Mesangial cell (primary cell): ENCODE measurements at places on chromosomes 5 and 9. TPM values are rescaled to one million over a fixed set of nuclear protein-coding genes. Genes with fewer than 3 reads are reported as not detected.

PCDHA11 gene
- total RNA-seq: 0.16 TPM in 1 of 2 replicates, not detected in the other

EPB41L4B gene
- total RNA-seq: 0.49 and 0.76 TPM in 2 replicates

PCDHB5 gene
- 0.33 and 1.5 TPM in 2 replicates for total RNA-seq

C8G gene
- total RNA-seq: not detected in 2 replicates

PIGO gene
- total RNA-seq: 27.8 and 29.3 TPM in 2 replicates

PRRC2B gene
- total RNA-seq: 94.7 and 196 TPM in 2 replicates

CLTA gene
- total RNA-seq: 333 and 341 TPM in 2 replicates

NR6A1 gene
- total RNA-seq: 0.49 and 0.51 TPM in 2 replicates

DROSHA gene
- total RNA-seq: 30.8 and 34.7 TPM in 2 replicates

SLC1A1 gene
- total RNA-seq: 10.3 and 10.6 TPM in 2 replicates

ISOC1 gene
- total RNA-seq: 11.7 and 19.4 TPM in 2 replicates

PCDHGC4 gene
- 0.38 and 0.81 TPM in 2 replicates for total RNA-seq

CD72 gene
- total RNA-seq: 0.49 and 3.3 TPM in 2 replicates

MEGF10 gene
- total RNA-seq: 1.1 and 6.8 TPM in 2 replicates

GPRIN1 gene
- total RNA-seq: 7.6 and 37.2 TPM in 2 replicates

ROPN1L gene
- 0.25 and 0.49 TPM in 2 replicates for total RNA-seq

SYK gene
- 6.5 and 7.5 TPM in 2 replicates for total RNA-seq

DCANP1 gene
- not detected in 2 replicates for total RNA-seq

LCNL1 gene
- 2.5 TPM in 1 of 2 replicates, not detected in the other for total RNA-seq

KIF27 gene
- total RNA-seq: 1.1 and 1.4 TPM in 2 replicates

CCDC183 gene
- 0.25 TPM in 1 of 2 replicates, not detected in the other for total RNA-seq

MEGF9 gene
- 7.2 and 10.8 TPM in 2 replicates for total RNA-seq

SPATA31E1 gene
- not detected in 2 replicates for total RNA-seq

GPR151 gene
- not detected in 2 replicates for total RNA-seq

RIMOC1 gene
- total RNA-seq: 8.0 and 8.2 TPM in 2 replicates

HMGCR gene
- 34.1 and 59.8 TPM in 2 replicates for total RNA-seq

KCNV2 gene
- not detected in 2 replicates for total RNA-seq

PCDHB6 gene
- total RNA-seq: under 0.01 TPM in 1 of 2 replicates, not detected in the other

PAEP gene
- not detected in 2 replicates for total RNA-seq
